GM12864 (cell line): ENCODE measurements at places on chromosomes 7 and 10.

DNA sequence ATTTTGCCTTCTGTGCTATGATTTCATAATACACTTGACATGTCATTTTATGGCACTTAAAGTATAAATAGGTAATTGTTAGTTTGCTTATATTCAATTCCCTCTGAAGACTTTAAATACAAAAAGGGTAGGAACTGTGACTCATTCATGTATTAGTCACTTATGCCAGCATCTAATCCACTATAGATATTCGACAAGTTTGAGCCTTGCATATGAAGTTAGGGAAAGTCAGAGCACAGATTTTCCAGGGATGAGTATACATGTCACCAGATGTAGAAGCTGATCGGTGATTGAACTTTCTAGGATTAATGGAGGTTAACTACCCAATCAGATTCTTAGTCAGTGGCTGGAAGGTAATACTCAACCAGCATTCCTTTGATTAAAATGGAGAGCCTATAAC, 1321.5 kb downstream of the XPNPEP1 start:
- DNase-seq, result no peak

- DNase-seq, result no peak
These were observed 55.2 kb downstream of the DIP2C start for GRCh38 chr10:634256-634655.

- no peak for DNase-seq
These were observed 4.4 kb downstream of the KEL start for GRCh38 chr7:142957723-142958122.

- no peak for DNase-seq
These were observed 2.2 kb upstream of the INPP5F start for GRCh38 chr10:119723624-119724023.

GRCh38 chr7:130922206-130923112, 188.5 kb upstream of the KLF14 start:
- no peak for DNase-seq

- no peak for DNase-seq
These were observed 334.6 kb downstream of the PTPRN2 start for GRCh38 chr7:158252837-158253669.

DNA sequence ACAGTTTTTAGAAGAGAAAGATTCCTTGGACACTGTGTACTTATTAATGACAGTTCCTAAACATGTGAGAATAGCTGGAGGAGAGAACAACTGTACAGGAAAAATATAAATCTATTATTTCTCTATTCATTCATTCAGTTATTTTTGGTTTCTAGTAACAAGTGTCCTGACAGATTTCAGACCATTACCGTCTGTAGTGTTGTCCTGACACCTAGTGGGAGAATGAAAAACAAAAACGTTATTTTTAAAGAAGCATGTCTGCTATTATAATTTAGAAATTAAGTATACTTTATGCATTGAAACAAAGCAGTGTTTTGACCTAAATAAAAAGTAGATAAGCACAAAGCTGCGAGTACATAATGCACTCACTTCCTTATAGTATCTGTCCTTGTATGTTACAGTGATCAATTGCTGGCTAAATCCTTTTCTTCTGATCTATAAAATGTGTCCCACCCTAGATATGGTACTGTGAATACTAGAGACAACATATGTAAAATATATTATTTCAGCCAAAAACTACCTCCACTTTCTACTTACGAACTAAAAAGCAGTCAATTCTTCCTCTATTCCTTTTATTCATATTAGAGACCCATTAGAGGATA, 575.6 kb downstream of the ARL4A start:
- DNase-seq, result peak; percentile 1

DNA sequence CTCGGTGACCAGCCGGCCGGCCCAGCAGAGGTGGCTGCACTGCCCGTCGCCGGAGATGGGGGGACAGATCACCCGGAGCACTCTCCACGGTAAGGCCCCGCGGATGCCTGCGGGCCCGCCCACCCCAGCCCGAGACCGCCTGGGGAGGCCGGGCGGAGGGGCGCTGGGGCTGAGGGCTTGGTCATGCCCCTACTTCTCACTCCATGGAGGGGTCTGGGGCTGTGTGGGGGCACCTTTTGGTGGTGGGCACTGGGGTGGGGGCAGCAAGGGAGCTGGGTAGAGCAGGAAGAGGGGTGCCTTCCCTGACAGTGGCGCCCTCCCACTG, 61.8 kb downstream of the NEURL1 start:
- no peak for DNase-seq

GRCh38 chr7:28355635-28356319, 56.5 kb upstream of the CREB5 start:
- no peak for DNase-seq

DNA sequence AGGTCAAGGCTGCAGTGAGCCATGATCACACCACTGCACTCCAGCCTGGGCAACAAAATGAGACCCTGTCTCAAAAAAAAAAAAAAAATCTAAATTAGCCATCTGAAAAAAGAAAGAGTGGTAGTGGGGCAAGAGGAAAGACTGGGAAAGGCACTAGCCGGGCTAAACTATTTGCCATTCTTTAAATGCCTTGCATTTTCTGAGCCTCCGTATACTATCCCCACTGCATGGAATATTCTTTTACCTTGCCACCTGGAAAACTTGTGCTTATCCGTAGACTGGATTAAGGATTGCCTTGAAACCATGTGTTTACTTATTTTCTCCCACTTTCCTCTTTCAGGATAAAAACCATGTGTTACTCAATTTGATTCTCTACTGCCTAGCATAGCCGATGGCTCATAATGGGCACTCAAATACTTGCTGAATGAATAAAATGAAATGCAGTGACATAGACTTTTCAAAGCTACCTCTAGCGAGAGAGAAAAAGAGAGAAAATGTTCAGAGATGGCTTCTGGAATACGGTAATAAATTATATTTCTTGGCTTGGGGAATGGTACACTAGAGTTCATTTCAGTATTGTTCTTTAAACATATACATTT, 30.6 kb downstream of the HYCC1 start:
- DNase-seq, result no peak

DNA sequence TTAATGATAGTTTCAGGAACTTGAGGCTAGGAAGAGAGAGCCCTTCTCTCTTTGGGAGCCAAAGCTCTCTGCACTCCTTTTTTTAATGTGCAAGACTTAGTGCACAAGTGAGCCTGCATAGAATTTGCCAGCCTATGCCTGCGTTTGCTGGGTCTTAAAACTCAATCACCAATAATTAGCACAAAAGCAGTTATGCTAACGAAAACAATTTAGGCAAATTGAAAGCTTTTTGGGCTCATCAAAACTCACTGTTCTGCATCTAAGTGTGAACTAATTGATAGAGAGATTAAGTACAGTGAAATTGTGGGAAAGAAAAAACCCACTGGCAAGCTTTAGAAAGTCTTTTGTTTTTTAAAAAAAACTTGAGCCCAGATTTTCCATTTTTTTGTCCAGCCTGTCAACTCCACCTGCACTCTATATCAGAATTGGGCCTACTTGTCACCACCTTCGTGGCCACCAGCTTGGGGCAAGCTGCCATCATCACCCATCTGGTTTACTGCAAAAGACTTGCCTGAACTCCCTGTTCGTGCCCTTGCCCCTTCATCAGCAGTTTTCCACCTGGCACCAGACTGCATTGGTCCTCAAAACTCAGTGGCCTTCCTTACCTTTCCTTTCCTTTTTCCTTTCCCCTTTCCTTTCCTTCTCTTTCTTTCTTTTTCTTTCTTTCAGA, 37.8 kb downstream of the CRHR2 start:
- no peak for DNase-seq

- peak; percentile 79 for DNase-seq
These were observed 99.2 kb downstream of the GRK5 start for GRCh38 chr10:119306514-119306951.

DNA sequence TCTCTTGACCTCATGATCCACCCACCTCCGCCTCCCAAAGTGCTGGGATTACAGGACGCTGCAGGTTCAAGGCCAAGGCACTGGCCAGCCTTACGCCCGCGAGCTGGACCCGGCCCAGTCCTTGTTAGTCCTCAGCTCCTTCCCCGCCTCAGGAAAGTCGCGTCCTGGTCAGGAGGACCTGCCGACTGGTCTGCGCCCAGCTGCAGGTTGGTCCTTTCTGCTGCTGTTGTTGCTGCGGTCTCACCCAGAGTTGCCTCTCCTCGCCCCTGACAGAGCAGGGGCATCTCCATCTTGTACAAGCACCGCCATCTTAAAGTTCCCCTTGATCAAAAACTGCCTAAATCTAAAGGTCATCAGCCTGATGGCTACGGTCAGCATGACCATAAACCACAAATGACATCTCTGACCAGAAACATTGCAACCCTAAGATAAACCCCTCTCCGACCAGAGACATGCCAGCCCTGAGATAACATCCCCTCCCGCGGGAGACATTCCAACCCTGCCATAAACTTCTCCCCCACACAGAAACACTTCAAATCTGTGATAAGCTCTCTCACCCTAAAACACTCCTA, 13.9 kb upstream of the BMS1 start:
- DNase-seq, result no peak

GRCh38 chr10:79355420-79356017, 8.2 kb downstream of the PPIF start:
- DNase-seq, result no peak

DNA sequence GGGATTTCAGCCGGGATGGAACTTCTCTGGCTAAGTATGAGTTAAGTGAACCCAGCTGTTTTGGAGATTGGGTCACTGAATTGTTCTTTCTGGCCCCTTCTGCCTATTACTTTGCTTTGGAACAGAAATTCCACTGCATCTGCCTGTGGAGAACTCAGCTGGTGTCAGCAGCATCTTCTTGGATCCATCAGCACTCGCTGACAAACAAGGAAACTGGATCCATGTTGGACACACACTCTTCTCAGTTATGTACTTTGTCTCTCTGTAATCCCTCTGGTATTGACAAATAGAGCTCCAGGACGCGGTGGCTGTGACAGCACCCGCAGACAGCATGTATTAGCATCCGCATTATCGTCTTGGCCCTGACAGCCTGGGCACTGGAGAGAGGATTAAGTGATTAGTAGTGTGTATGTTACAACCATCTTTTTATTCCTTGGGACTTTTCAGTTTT, 73.0 kb upstream of the BMPER start:
- DNase-seq, result no peak
